ENCODE measurements at places on chromosomes 7 and 10. TPM values are rescaled to one million over a fixed set of nuclear protein-coding genes. Genes with fewer than 3 reads are reported as not detected.

DNA sequence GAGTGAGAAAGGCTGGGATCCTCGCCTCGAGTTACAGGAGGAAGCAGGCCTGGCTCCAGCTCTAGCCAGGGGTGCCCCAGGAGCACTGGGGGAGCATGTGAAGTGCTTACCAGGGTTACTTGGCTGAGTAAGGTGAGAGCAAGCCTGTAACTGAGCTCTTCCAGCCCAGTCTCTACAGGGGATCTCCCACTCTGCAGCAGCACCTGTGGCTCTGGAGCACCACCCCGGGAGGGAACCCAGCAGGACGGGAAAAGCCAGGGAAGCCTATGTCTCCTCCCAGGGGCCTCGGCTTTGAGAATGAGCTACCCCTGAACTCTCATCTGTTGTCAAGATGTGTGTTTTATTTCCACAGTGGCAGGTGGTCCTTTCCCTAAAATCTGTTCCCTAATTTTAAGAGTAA lies 10.6 kb downstream of the LRRC20 start:
- DNase-seq: no peak

DNA sequence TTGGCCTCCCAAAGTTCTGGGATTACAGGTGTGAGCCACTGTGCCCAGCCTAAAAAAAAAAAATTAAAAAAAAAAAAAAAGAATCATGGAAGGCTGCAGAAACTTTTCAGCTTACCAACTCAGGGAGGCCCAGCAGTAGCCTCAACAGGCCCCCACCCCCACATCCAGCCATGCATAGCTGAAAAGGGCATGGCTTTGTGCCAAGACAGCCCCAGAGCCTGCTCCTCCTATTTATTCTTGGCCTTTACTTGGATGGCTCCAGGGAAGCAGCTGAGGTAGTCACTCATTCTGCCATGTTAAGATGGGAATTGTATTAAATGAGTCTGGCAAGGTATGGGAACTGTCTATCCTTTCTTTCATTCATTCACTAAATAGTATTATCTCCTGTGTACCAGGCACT lies 13.7 kb upstream of the CNNM2 start:
- no peak for DNase-seq

- peak; percentile 48 for DNase-seq
Measured at GRCh38 chr7:79893991-79894390, 240.6 kb upstream of the GNAI1 start.

GRCh38 chr10:9158675-9159074 lies 1104.2 kb downstream of the GATA3 start:
- no peak for DNase-seq

GRCh38 chr10:25532213-25532612 lies 357.4 kb downstream of the GPR158 start:
- no peak for DNase-seq

DNA sequence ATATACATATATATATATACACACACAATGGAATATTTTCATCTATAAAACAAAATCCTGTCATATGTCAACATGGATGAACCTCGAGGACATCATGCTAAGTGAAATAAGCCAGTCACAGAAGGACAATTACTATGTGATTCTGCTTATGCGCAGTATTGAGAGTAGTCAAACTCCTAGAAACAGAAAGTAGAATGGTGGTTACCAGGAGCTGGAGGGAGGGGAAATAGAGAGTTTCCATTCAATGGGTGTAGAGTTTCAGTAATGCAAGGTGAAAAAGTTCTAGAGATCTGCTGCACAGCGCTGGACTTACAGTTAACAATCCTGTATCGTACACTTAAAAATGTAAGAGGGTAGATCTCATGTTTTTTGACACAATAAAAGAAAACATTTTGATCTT lies 181.9 kb downstream of the CDCA7L start:
- DNase-seq: no peak

- no peak for DNase-seq
Measured at GRCh38 chr7:45435131-45435530, 139.0 kb upstream of the ADCY1 start.

- DNase-seq: no peak
Measured at GRCh38 chr7:125668321-125668993, 738.8 kb upstream of the POT1 start.

DNA sequence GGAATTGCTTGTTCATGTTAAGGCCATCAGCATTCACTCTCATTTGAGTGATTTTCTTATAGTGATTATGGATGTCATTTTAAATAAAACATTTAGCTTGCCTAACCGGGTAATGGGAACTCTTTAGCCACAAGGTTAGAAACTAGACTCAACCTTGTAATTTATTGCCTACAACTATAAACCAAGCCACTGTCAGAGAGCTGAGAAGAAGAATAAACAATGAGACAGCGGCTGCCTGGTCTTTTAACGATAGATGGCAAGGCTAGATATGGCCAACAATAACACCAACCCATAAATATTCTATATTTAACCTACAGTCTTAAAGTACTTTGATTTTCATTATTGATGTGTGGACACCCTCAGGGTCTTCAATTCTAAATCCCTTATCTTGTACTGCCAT lies 27.8 kb upstream of the INHBA start:
- DNase-seq: peak; percentile 11

- peak; percentile 43 for DNase-seq
Measured at GRCh38 chr10:31194986-31195385, 124.0 kb upstream of the ZEB1 start.

GRCh38 chr7:77657427-77658224 lies 38.6 kb upstream of the RSBN1L start:
- DNase-seq: peak; percentile 43

GRCh38 chr10:56181607-56182006 lies 179.5 kb downstream of the ZWINT start:
- DNase-seq: no peak

DNA sequence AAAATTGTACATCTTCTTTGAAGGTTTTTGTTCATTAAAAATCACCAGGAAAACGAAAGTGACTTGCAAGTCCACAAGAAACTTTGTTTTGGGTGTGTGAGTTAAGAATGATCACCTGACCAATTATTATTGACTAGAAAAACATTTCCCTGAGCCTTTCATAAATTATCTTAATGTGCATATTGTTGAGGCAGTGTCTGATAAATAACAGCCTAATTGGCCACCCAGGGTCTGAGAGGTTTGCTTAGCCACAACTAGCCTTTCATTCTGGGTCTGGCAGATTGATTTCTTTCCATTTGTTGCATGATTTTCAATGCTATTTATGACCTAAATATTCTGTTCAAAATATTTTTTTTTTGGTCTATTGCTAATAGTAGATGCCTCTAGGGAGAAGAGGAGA lies 152.8 kb downstream of the AUTS2 start:
- DNase-seq: no peak

DNA sequence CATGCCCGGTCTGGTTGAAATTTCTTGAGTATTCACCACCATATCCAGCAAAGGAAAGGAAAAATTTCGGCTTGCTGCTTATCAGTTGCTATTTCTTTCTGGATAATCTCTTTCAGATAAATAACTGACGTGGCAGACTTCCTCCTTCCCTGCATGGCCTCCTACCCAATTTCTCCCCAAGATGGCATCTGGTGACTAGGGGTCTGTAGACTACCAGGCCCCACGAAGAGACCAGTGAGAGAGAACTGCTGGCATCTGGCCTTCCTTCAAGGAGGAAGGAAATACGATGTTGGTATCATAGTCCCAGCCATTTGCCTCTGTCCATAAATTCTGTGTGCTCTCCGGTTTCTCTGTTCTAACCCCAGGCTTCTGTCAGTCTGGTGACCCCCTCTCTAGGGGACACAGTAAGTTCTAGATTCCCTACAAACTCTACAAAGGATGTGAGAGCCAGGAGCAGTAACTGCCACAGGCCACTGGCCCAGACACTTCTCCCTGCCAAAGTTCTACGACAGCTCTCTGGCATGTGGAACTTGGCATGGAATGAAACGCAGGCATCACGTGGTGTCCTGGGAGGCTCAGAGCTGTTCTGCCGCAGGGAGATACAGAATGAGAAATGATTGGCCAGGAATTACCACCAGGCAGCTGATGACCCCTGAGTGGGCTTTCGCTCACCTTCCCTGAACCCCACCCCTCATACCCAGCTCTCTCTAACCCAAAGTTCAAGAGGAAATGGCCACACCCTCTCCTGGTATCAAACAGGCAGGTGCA lies 30.0 kb upstream of the MSRB2 start:
- peak; percentile 59 for DNase-seq

DNA sequence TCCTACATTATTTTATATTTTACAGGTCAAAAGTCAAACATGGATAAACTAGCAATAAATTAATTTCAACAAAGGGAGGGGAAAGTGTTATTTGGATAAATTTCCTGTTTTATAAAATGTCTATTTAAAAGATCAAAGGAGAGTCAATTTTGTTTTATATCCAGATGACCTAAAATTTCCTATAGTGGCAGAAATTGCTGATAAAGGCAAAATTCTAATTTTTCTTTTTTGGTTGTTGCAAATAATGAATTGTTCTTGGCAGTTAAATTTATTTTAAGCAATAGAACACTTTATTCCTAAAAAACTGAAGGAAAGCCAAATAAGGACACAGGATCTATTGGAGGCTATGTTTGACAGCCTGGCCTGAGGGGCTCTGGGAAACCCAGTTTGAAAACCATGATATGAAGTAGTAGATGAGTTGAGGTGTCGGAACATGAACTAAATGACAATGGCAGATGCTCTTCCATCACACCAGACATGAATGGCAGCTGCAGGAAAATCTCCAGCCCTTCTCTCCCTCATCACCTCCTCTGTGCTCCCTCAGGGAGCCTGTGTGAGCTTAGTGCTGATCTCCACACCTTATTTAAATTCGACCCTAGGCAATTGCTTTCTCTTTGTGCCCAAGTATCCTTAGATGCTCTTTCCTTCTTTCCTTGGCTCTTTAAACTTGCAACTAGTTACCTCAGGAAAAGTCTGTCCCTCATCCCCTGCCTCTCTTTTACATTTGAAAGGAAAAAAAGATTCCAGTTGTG lies 395.0 kb downstream of the THSD7A start:
- no peak for DNase-seq

- DNase-seq: peak; percentile 2
Measured at GRCh38 chr10:71068861-71069271, 143.5 kb upstream of the UNC5B start.

DNA sequence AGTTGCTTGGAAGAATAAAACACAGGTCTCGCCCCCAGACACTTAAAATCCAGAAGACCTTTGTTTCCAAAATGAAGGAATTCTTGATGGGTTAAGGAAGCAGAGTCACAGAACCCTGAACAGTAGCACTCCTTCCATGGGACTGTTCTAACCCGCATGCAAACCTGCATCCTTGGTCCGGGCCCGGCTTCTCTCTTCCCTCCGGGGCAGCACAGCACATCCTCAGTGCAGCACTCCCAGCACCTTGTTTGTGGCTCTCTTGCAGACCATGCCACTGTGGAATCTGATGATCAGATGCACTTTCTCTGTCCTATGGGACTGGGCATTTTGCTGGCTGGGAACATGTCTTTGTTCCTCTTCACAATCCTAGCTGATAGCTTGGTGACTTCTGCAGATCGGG lies 33.5 kb downstream of the INSYN2A start:
- DNase-seq: no peak

Gene SH2D4B
- not detected for total RNA-seq

Gene SAMD9L
- total RNA-seq: 6.4 TPM

Gene POM121
- 1.8 TPM for total RNA-seq

Gene STYXL1
- 73.8 TPM for total RNA-seq

Gene LRMDA
- total RNA-seq: not detected

Gene ZDHHC6
- total RNA-seq: 17.4 TPM

Gene SFXN4
- 12.0 TPM for total RNA-seq

Gene OR9A4
- not detected for total RNA-seq
